ENCODE measurements at places on chromosomes 7 and 10.

DNA sequence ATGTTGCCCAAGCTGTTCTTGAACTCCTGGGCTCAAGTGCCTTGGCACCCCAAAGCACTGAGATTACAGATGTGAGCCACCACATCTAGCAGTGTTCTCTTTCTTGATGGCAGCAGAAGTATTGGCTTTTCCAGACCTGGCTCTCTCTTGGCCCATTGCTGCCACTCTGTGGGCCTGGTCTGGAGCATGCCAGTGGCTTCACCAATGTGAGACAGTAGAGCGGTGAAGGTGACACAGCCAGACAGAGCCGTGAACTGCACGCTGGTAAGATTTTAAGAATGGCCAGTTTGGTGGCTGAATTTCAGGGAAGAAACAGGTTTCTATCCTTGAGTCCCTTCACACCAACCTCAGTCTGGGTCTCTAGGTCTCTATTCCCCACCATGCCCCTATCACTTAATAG, 552.7 kb upstream of the NRP1 start:
- no peak for DNase-seq

- DNase-seq, result no peak
Observed at GRCh38 chr7:94012746-94013145, 8.6 kb upstream of the BET1 start.

GRCh38 chr7:127437837-127438236, 45.3 kb upstream of the ZNF800 start:
- DNase-seq, result peak; percentile 74

DNA sequence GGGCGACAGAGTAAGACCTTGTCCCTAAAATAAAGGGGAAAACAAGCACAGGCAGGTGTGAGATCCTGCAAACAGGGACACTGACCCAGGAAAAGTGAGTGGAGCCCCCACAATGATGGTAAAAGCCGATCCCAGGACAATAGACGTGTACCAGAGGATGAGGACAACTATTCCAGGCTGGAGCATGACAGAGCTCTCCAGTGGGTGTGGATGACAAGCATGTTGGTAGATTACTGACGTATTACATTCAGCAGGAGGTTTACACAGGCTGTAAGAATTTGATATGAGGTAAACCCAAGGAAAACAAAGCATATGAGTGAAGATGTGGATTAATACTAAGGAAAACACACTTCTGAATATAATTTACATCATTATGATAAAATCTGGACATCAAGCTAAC, 27.8 kb upstream of the SMURF1 start:
- DNase-seq, result no peak

DNA sequence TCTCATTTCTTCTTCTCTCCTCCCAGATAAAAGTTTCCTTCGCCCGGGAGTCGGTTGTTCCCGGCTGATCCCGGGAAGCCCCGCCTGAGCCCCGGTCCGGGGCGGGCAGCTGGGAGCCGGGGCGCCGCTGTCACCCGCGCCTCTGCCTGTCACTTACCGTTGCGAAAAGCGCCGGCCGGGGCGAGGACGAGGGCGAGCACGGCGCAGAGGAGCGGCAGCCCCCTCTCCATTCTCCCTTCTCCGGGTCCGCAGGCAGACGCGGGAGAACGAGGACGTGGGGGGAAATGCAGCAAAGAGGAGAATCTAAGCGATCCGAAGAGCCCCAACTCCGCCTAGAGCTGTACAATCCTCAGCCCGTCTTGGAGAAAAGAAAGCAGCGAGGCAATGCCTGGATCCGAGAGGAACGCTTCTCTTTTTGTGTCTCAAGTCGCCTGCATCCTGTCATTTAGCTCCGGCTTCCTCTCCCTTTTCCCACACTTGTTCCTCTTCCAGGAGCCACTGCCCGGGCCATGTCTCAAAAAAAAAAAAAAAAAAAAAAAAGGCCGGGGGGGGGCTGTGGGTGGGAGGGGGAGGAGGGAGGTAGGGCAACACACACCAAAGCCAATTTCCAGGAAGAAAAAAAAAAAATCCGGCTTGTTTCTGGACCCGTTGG, at the start of gene NRP1:
TSS of gene NRP1 (minus strand) at position 515 of the 652 bp plus-strand sequence. CDS start at position 230, 285 bp downstream.
- DNase-seq, result no peak

- no peak for DNase-seq
Observed at GRCh38 chr7:19009936-19010280, 107.5 kb downstream of the TWIST1 start.

DNA sequence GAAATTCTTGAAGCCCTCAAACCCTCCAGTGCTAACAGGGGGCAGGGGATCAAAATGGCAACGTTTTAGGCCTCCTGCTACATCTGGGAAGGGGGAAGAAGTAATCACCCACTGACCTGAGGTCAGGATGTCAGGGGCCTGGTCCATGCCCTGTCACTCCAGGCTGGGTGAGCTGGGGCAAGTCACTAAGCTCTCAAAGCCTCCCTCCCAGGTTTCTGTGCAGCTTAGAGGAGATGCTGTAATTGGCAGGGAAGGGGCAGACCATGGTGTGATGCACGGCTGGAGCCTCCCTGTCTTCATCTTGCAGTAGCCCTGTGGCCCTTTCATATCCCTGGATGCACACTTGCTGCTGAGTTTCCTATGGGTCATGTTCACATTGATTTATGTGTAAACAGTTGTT, 27.2 kb downstream of the LEP start:
- no peak for DNase-seq

GRCh38 chr7:73705551-73705920, 13.9 kb downstream of the STX1A start:
- DNase-seq, result no peak

DNA sequence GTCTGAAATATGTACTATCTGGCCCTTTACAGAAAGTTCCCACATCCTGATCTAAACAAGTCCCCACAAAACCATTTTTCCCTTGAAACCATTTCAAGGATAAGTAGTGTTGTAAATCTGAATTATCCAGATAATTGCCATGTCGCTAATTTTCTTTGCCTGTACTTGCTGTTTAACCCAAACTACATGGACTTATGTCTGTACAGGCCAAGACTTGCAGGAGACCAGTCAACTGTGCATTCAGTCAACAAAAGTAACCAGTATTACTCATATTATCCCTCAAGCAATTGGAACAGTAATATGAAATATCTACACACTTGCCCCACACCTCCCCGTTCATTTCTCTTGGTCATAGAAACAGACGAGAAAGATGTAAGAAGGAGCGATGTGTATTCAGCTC, 347.8 kb upstream of the NFE2L3 start:
- no peak for DNase-seq

- no peak for DNase-seq
Observed at GRCh38 chr7:78558566-78558965, 760.0 kb downstream of the PHTF2 start.

DNA sequence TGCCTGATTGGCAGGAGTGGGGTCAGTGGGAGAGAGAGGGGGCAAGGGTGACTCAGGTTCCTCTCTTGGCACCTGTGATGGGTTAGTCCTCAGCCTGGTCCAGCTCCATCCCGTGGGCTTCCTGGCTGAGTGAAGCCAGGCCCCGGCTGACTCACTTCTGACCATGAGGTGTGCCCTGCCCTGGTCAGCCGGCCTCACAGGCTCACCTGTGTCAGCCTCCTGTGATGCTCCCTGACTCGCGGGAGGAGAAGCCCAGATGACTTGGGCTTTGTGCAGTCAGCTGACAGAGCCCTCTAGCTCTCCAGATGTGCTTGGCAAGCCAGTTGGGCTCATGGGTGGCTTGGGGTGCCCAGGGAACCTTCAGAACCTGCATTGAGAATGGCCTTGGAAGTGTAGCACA, 16.0 kb upstream of the PPIF start:
- DNase-seq, result no peak

DNA sequence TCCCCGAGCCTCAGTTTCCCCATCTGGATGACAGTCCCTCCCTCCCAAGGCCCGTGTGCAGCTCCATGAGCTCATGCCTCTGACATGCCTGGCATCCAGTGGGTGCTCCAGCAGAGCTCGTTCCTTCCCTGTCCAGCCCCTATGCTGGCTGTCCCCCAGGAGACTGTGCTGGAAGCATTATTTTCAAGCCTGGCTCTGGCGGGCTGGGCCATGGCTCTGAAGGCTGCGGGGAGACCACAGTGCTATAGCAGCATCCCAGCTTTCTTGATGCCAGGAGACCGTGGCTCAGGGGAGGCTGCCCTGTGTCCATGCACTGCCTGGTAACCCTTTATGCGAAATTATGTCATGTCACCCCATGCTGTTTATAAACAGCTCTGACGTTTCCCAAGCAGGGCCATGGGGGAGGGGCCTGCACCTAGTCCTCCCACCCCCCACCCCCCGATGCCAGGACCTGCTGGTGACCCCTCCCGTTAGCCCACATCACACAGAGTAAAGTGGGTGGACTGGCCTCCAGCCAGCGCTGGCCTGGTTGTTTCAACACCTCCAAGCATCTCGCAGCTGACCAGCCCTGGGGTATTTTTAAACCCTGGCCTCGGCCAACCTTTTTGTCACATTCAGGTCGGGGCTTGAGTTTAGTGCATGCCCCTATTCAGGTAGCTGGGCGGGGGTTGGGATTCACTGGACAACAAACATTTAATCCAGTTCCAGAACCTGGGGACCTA, 105.9 kb upstream of the ZNF716 start:
- DNase-seq, result no peak

GRCh38 chr10:23514321-23514720, 75.4 kb downstream of the OTUD1 start:
- DNase-seq, result no peak

DNA sequence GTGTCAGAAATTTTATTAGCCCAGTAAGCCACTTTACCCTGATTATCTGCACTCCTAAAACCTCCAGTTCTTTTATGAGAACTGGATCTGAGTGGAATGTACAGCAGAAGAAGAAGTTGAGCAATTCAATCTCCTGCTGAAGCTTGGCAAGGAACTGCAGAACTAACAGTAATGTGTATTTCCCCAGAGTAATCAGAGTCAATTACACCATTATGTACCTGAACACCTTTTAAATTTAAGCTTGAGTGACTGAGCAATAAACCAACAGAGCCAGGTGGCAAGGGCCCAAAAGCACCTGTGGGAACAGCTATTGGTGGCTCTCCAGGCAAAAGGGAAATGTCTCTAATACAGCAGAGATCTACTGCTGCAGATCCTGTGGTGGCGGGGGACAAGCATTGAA, 40.1 kb upstream of the AKR1C2 start:
- peak; percentile 53 for DNase-seq

- no peak for DNase-seq
Observed at GRCh38 chr7:140446467-140446866, 32.8 kb downstream of the MKRN1 start.

- no peak for DNase-seq
Observed at GRCh38 chr7:1752771-1753563, 82.9 kb downstream of the ELFN1 start.

GRCh38 chr10:121683366-121683765, 85.1 kb upstream of the FGFR2 start:
- no peak for DNase-seq

GRCh38 chr7:35613150-35613549, 81.8 kb downstream of the HERPUD2 start:
- DNase-seq, result no peak

DNA sequence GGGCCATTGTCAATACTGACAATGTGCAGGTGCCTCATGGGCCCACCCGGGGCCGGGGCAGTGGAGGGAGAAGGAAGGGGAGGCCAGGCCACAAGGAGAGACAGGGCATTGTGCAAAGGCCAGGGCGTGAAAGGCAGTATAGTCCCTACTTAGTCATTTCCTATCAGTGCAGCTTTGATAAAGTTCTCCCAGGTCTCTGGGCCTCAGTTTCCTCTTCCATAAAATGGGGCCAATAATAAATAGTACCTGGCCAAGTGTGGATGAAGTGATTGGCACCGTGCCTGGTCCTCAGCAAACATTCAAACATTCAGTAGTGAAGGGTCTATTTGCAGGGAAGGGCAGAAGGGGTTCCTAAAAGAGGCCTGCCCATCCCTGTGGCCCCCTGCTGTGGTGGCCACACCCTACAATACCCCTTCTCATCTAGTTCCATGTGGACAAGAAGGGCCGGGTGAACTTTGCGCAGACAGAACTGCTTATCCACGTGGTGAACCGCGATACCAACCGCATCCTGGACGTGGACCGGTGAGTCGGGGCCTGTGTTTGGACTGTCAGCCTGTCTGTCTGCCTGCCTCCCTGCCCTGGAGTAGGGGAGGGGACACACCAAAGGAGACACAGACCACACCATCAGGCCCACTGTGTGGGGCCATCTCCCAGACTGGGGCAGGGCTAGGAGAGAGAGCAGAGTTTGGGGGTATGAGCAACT, 36.9 kb upstream of the VSIR start:
- no peak for DNase-seq

DNA sequence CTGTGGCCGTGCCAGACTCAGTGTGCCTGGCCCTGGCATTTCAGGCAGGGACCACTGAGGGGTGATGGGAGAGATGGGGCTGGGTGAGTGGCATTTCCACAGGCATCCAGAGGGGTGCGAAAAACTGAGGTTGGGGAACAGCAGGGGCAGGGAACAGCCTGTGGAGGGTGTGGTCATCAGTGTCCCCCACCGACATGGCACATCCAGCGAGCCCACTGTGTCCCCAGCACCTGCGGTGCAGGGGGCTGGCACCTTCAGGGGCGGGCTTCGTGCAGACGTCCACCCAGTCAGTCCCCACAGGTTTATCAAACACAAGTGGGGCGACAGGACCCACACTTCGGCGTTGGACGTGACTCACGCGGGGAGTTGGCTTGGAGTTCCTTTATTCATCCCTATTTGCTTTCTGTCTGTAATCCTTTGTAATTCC, 14.8 kb downstream of the CUX1 start:
- no peak for DNase-seq

DNA sequence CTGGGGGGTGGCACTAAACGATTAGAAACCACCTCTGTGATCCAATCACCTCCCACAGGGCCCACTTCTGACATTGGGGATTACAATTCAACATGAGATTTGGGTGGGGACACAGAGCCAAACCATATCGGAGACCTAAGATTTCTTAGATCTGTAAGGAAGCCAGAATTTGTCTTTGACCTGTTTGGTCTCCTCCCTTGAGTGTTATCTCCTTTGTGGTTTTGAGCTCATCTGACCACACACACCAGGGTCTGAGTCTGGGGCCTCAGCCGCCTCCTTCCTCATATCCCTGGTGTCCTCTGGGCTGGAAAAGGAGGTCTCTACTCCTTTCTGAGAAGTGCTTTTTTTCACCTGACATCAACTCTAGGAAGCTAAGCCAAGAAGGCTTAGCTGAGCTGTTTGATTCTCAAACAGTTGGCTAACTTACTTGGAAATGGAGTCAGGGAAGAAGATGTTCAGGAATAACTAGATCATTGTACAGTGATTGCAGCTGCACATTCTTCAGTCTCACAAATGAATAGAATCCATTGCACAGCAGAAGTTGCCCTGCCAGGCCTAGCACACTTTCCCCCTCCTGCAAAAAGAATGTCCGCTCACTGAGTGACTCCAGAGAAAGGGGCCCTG, 167.4 kb downstream of the ARHGAP21 start:
- DNase-seq, result no peak

DNA sequence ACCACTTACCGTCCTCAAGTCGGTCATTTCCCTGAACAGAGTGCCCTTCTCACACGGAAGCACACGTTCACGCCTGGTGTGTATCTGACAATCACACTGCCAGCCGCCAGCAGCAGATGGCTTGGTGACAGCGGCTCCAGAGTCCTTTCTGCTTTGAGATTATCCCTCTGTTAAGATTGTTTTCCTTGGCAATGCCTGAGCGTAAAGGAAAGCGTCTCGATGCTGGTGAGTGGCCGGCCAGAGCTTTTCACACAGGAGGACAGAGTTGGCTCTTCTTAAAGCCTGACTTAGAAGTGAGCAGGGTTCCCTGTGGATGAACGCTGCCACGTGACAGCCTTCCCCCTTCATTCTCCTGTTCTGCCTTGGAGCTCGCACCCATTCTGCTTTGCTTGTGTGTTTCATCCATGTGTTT, 22.1 kb upstream of the PRKAR1B start:
- DNase-seq, result no peak

- DNase-seq, result peak; percentile 62
Observed at GRCh38 chr10:69057951-69058297, 30.0 kb upstream of the SRGN start.

GRCh38 chr10:79238158-79238520, 109.1 kb upstream of the PPIF start:
- no peak for DNase-seq

- DNase-seq, result no peak
Observed at GRCh38 chr7:103894656-103895596, 94.5 kb downstream of the RELN start.

All from AG10803 (cell line).